ENCODE measurements at places on chromosomes 6 and 20. TPM values are rescaled to one million over a fixed set of nuclear protein-coding genes. Genes with fewer than 3 reads are reported as not detected.

The ADTRP gene
- total RNA-seq = 81.3 TPM

The RSPO3 gene
- not detected for total RNA-seq

The CRISP3 gene
- total RNA-seq = not detected

The CPNE1 gene
- 269 TPM for total RNA-seq

The BMP2 gene
- total RNA-seq = not detected

The OR2H2 gene
- not detected for total RNA-seq

The SOX18 gene
- total RNA-seq = 0.22 TPM

The OPRL1 gene
- 0.56 TPM for total RNA-seq

The NKAPL gene
- not detected for total RNA-seq

The SLC17A2 gene
- not detected for total RNA-seq

DNA sequence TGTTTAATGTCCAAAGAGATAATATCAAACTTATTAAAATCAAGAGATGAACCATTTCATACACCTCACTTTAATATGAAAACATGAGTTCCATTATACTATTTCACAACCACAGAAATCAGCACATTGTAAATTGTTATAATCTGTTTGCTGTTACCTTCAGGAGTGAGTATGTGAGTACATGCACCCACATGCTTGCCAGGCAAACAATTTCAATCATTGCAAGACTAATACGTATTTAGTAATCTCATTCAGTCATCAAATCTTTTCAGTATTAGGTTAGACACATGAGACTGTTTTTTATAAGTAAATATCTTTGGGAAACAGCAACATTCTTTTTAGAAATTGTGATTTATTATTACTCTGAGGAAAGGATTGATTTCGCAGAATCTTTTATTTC, 9.3 kb upstream of the EPM2A start:
- no peak for ATAC-seq

- ATAC-seq = no peak
These were observed 26.5 kb downstream of the NKAIN2 start for GRCh38 chr6:123830120-123830519.

DNA sequence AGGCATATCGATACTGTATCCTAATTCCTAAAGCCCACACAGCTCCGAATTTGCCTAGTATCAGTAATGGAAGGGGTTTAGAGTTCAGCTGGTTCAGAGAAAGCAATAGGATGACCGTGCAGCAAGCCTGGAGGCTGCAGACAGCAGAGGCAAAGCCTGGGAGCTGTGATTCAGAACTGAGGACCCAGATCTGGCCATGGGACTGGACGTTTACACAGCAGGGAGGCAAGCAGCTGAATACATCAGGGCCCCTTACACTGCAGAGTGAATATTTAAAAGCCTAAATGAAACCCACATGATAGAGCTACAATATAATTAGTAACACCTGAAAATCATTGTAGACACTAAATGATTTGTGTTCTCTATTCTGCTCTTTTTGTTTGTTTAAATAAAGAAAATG, 38.0 kb downstream of the ELOVL2 start:
- ATAC-seq = no peak

- peak; percentile 52 for ATAC-seq
These were observed 2.7 kb upstream of the MICA start for GRCh38 chr6:31400467-31401289.

DNA sequence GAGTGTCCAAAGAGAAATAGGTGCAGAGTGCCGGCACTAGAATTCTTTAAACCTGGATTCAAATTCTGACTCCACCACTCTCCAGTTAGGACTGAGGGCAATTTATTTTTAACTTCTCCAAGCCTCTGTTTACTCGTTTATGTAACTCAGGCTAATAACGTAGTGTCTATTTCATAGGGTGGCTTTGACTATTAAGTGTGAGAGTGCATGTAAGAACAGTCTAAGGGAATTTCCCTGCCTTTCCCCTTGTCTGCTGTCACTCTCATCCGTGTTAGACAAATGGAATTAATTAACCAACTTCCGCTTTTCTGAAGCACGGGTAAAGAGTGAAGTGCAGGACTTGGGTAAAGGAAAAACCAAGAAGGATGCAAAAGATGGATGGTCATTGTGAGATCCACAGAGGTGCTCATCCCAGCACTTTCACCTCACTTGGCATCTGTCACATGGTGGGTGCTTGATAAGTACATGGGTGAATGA, 4.1 kb upstream of the ZKSCAN8 start:
- ATAC-seq = peak; percentile 75

DNA sequence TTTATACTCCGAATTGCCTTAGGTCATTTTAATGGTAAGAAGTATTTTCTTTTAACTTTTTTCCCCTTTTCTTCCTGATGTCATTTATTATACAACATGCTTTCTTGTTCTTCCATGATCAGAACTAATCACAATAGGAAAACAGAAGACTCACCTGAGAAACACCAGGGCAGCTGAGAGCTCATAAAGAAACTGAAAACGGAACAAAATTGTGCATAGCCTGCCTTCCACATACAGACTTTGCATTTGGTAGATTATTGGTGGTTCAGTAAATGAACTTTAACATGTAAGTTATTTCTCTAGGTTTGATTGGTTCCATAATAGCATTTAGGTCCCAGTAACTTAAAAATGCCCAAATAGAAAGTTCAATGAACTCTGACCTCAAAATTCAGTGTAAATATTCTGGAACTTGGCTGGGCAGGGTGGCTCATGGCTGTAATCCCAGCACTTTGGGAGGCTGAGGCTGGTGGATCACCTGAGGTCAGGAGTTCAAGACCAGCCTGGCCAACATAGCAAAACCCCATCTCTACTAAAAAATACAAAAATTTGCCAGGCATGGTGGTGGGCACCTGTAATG, 161.1 kb upstream of the DTNBP1 start:
- ATAC-seq = no peak

GRCh38 chr6:84762220-84763002, 2.0 kb downstream of the TBX18 start:
- ATAC-seq = no peak

DNA sequence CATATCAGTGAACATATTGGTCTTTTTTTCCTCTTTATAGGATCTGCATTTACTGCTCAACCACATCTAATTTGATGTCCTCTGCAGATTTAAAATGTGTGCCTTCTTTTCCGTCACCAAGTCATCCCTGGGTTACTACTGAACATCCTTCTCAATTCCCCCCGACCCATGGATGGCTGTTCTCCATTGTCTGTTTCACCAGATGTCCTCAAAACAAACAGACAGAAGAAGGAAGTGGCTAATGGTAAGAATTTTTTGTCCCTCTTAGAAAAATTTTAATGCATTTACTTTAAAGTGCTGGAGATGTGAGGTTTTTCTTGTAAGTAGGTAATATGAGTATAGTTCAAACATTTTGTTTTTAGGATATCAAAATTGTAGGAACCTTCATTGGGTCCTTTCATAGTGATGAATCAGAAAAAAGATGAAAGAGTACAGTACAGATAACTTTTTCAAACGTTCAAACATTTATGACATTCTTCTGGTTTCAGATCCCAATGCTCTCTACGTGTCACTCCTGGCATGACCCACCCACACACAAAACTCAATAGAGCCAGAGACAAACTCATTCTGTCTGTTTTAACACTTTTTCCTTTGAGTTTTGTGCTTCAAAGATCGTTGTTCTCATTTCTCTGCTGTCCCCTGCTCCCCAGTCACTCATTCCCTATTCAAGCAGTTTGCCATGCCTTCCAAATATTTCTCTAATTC, 276.4 kb downstream of the PRL start:
- ATAC-seq = no peak

DNA sequence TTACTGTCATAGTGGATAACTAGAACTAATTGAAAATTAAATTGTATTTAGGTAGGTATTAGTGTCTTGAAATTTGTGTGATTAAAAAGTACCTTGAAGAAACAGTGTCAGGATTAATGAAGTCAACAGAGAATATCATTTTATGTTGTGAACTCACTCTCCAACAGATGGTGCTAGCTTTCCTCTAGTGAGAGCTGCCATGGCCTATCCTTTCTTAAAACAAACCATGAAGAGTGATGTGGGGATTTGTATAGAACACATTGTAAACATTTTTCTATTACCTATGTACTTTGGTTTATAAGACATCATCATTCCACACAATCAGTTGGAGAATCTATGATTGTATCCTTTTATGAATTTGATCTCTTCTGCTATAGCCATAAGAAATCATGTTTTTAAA, 4.8 kb upstream of the SRSF12 start:
- peak; percentile 52 for ATAC-seq

DNA sequence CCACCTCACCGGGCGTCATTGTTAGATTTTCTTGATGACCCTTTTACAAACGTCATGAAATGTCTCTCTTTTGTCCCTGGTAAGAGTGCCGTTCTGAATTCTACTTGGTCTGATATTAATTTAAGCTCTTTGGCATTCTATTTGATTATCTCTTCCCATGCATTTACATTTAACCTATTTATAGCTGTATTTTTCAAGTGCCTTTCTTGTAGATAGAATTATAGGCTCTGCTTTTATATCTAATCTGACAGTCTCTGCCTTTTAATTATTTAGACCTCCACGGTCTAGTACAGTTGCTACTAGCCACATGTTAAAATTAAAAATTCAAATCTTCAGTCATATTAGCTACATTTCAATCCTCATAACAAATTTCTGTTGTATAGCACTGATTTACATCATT, 12.6 kb downstream of the RAB22A start:
- no peak for ATAC-seq

DNA sequence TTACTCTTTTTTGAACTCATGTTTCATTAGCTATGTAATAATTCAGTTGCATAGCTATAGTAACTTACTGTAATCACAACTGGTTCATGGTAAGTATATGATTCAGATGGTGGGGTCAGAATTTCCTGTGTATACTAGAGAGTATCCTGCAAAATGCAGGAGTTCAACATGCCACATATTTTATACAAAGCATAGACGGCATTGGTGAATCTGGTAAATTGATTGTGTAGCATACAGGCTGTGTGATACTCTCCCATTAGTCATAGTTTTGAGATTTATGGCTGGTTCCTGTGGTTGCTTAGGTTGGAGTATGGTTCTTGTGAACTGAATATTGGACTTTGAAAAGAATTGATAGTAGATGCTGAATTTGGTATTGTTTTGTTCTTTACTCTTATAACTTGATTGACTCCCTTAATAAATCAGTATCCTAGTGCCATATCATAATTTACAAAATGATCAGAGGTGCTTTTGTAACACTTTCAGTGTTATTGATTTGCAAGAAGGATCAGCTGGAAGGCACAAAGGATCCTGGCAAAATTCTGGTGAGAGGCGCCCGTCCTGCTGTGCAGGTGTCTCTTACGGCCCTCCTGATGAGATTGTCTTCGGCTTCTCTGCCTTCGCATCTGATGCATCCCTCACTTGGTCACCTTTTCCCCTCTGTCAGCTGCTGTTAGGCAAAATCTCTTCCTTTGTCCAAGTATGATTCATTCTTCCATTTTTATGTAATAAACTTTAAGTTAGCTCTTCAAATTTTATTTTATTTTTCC, 22.6 kb downstream of the SNX9 start:
- ATAC-seq = peak; percentile 73

- ATAC-seq = no peak
These were observed 2.3 kb upstream of the RRP36 start for GRCh38 chr6:43019152-43019551.

- ATAC-seq = no peak
These were observed 59.2 kb upstream of the THBS2 start for GRCh38 chr6:169312658-169313346.

DNA sequence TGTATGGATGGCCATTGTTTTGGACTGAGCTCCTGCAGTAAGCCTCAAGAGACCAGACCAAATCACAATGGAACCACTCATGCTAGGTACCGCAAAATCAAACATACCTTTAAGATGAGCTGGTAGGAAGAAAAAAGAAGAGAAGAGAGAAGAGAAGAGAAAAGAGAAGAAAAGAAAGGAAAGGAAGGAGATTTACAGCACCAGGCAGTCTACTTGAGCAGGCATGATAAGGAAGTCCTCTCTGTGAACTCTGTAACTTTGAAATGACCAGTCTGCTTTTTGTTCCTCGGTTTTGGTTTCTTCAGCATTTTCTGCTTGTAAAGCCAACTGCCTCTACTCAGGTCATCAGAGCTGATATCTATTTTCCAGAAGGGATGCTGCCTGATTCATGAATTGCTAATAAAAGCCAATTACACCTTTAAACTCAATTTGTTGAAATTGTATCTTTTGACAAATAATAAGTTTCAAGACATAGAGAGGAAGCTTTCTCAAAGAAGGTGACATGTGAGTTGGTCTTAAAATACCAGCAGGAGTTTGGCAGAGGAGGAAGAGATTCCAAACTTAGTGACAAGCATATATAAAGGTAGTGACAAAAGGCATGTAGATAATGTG, 134.3 kb downstream of the UNC5CL start:
- ATAC-seq = no peak

Data from activated T-helper 17 cell treated with anti-CD3 and anti-CD28 coated beads, Interleukin-2, amount 50 U/mL, for 72 hours (primary cell).